Activated CD8-positive, alpha-beta memory T cell treated with anti-CD3 and anti-CD28 coated beads for 1 hour (primary cell): ENCODE measurements at places on chromosomes 7 and 10.

GRCh38 chr10:117248750-117249465 lies 8.0 kb downstream of the SLC18A2 start:
- DNase-seq = no peak

DNA sequence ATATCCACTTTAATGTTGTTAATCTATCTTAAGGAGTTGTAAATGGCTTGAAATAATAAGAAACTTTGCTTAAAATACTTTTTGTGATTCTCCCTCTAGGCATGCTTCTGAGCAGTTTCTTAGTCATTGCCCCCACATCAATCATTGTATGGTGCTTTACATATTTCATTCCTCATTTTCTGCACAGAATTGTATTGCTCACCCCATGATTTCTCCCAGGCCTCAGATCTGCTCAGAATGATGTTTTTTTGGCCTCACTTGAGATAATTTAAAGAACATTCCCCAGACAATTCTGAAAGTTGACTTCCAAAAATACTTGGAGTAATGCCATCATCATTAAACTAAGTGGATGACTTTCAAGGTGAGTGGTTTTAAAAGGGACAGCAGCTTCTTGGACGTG lies 82.1 kb upstream of the PRPS1L1 start:
- no peak for DNase-seq

DNA sequence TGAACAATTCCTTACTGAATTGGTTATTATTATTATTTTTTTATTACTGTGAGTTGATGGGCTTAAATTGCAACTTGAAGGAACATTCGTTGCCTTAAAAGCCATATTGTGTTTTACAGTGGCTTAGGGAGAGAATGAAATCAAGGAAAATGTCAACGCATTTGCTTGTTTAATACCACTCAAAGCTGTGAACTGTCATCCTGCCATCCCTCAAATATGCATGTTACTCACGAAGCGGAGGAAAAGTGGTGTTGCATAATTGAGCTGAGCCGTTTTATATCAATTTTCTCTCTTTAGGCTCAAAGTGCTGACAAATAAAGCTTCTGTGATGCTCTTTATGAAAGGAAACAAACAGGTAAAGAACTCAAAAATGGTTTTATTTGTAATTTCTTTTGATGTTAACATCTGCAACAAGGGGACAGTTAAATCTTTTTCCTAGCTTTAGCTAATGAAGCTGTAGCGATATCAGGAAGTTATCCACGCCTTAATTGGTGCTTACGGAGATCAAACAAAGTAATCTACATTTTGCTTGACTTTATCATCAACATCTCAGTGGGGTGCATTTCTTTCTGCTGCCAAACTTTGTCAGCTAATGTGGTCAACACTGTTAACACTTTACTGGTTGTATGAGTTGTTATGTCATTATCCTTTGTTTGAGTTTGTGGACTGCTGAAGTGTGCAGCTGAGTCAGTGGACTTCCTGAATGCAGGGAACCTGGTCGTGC lies 33.1 kb downstream of the GLRX3 start:
- no peak for DNase-seq

DNA sequence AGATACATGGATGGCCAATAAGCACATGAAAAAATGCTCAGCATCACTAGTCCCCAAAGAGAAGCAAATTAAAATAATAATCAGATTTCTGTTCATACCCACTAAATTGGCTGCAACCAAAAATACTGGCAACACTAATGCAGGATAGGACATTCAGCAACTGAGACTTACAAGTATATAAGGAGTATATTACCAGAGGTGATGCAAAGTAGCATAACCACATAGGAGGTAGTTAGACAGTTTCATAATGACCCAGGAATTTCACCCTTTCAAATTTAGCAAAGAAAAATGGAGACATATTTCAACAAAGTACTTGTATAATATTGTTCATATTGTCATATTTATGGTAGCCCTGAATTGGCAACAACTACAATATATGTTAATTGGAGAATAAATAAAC lies 727.8 kb downstream of the GRID1 start:
- DNase-seq = no peak

- no peak for DNase-seq
Measured at GRCh38 chr10:124354411-124355382, 64.0 kb downstream of the OAT start.

DNA sequence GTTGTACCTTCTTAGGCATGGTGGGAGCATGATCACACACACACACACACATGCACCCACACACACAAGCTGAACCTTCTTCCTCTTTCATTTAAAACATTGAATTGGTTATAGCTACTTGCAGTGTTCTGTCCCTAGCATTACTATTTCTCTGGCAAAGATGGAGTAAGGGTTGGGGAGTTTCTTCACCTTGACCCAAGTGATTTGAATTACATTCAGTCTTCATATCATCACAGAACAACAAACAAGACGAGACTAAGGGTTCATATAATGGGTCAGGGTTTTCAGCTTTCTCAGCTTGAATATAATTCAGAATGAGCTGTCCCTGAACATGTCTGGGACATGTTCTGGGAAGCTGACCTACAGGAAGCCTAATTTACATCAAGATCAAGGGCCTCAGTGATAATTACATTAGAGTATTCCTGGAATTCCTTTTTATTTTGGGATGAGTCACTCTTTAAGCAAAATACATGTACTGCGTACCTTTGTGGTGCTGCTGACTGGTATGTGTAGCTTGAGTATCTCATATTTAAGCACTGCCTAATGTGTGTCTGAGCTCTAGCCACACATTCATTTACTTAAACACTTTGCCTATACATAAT lies 213.5 kb upstream of the TMEM229A start:
- DNase-seq = no peak

GRCh38 chr7:103129702-103130549 lies 19.0 kb downstream of the NAPEPLD start:
- no peak for DNase-seq

DNA sequence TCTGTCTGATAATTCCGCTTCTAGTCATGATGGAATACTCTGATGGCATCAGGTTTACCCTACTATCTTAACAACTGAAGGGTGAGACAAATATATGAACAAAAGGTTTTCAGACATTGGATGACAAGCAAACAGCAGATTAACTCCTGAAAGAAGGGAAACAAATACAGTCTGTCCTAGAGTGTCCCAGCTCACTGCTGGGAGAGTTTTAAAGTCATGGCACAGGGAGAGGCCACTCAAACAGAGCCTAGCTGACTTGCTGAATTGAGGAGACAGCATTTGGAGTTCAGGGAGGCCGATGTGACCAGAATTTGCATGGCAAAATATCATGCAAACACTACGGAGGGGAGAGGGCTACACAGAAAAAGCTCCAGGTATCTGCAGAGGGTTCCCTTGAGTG lies 73.1 kb downstream of the MDH2 start:
- DNase-seq = no peak

DNA sequence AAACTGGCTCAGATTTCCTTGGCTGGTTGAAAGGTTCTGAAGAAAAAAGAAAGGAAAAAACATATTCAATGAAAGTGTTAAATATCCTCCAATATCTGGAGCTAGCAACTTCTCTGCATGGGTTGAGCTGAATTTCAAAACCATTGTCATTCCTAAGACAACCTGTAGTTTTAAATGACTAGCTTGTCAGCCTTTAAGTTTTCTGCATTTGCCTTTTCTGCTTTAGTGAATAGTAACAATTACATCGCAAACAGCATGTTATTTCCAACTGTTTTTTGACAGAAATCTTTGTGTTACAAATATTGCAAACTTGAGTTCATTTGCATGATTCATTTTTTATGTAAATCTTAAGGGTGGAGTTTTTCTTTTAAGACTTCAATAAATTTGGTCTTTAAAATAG lies 852.3 kb upstream of the CELF2 start:
- DNase-seq = no peak
